ENCODE measurements at places on chromosomes 13 and 19. TPM values are rescaled to one million over a fixed set of nuclear protein-coding genes. Genes with fewer than 3 reads are reported as not detected.

GRCh38 chr13:100464006-100464405 is 124.6 kb downstream of the GGACT start:
- H3K27ac ChIP-seq = no peak overlapping the region
- no peak for DNase-seq
- peaks cover 1% of the 10 kb centered on the region for H3K36me3 ChIP-seq
- peaks cover 5% of the 10 kb centered on the region for H3K4me1 ChIP-seq
- H3K4me3 ChIP-seq = no peak overlapping the region
- no peaks in the 10 kb centered on the region for H3K27me3 ChIP-seq

The UCHL3 gene
- total RNA-seq = 60.8 TPM

The PLPPR3 gene
- 0.56 TPM for total RNA-seq

The CILP2 gene
- total RNA-seq = 0.18 TPM

DNA sequence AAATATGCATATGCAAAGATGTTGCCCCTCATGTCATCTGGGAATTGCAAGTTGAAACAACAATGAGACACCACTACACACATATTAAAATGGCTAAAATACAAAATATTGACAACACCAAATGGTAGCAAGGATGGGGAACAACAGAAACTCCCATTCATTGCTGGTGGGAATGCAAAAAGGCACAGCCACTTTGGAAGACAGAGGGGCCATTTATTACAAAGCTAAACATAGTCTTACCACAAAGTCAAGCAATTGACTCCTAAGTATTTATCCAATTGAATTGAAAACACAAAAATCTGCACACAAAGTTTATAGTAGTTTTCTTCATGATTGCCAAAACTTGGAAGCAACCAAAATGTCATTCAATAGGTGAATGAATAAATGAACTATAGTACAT is 6.1 kb upstream of the SERPINE3 start:
- no peak overlapping the region for H3K4me3 ChIP-seq
- no peak for DNase-seq
- no peak overlapping the region for H3K27ac ChIP-seq
- H3K4me1 ChIP-seq = no peaks in the 10 kb centered on the region
- H3K36me3 ChIP-seq = no peaks in the 10 kb centered on the region

DNA sequence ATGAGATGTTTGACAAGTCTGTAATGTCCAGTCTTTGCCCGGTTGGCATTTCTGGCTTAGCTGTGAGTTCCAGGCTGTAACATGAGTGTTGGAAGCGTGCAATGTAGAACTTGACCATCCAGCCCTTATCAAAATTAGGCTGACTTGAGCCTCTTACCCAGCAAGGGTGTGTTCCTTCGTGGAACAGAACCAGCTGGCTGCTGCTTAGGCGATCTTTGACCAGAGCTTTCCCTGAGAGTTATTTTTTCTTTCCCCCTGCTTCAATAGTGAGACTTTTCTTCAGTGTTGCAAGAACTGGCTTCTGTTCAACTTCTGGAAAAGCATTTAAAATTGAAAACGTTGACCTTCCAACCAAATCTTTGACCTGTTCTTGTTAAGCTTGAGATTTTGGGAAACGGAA is 6.5 kb downstream of the TNFSF13B start:
- H3K36me3 ChIP-seq = no peaks in the 10 kb centered on the region
- H3K27ac ChIP-seq = no peak overlapping the region
- no peak overlapping the region for H3K4me3 ChIP-seq
- no peaks in the 10 kb centered on the region for H3K4me1 ChIP-seq
- no peak for DNase-seq

DNA sequence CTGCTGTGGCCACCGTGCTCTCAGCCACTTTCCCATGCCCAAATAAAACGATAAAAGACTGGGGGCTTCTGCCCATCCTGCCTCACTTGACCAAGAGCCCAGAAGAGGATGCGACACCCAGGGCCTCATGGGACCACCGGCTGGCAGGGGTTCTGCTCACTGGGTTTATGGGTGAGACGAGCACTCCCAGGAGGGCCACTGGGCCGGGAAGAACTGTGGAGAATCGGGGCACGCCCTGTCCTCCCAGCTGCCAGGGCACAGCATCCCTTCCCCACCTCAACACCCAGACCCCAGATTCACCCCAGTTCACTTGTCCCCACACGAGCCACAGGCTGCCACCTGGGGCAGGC is 4.7 kb upstream of the F10 start:
- H3K4me3 ChIP-seq = no peak overlapping the region
- no peaks in the 10 kb centered on the region for H3K36me3 ChIP-seq
- DNase-seq = no peak
- H3K4me1 ChIP-seq = peaks cover 3% of the 10 kb centered on the region
- no peak overlapping the region for H3K27ac ChIP-seq
- peaks cover 8% of the 10 kb centered on the region for H3K27me3 ChIP-seq

The CYP2A6 gene
- not detected for total RNA-seq

GRCh38 chr19:42394751-42395150 is 4.7 kb upstream of the CNFN start:
- no peaks in the 10 kb centered on the region for H3K36me3 ChIP-seq
- peaks cover 29% of the 10 kb centered on the region for H3K27me3 ChIP-seq
- H3K4me1 ChIP-seq = peaks cover 7% of the 10 kb centered on the region
- peak; percentile 10 for DNase-seq
- no peak overlapping the region for H3K4me3 ChIP-seq

The FLT3 gene
- total RNA-seq = not detected

DNA sequence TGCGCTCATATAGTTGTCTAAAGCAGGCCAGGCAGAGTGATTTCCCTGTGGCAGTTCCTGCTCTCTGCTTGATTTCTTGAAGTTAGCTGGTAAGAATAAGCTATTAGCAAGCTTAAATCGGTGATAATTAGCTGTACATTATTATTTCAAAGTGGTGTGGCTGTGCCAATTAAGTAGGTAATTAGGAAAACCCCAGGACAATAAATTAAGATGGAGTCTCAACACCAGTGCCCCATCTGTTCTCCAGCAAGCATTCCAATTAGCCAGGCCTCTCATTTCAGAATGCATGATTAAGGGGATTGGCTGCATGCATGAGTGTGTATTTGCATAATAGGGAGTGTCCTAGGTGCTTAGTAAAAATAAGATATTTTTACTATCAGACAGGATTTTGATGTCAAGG is 342.3 kb downstream of the GPC5 start:
- no peak overlapping the region for H3K27ac ChIP-seq
- no peaks in the 10 kb centered on the region for H3K36me3 ChIP-seq
- H3K4me1 ChIP-seq = no peaks in the 10 kb centered on the region
- no peak for DNase-seq
- H3K4me3 ChIP-seq = no peak overlapping the region
- H3K27me3 ChIP-seq = no peaks in the 10 kb centered on the region

The ADGRE1 gene
- total RNA-seq = not detected

The FARP1 gene
- 57.0 TPM for total RNA-seq

The CDC42EP5 gene
- total RNA-seq = 7.2 TPM

DNA sequence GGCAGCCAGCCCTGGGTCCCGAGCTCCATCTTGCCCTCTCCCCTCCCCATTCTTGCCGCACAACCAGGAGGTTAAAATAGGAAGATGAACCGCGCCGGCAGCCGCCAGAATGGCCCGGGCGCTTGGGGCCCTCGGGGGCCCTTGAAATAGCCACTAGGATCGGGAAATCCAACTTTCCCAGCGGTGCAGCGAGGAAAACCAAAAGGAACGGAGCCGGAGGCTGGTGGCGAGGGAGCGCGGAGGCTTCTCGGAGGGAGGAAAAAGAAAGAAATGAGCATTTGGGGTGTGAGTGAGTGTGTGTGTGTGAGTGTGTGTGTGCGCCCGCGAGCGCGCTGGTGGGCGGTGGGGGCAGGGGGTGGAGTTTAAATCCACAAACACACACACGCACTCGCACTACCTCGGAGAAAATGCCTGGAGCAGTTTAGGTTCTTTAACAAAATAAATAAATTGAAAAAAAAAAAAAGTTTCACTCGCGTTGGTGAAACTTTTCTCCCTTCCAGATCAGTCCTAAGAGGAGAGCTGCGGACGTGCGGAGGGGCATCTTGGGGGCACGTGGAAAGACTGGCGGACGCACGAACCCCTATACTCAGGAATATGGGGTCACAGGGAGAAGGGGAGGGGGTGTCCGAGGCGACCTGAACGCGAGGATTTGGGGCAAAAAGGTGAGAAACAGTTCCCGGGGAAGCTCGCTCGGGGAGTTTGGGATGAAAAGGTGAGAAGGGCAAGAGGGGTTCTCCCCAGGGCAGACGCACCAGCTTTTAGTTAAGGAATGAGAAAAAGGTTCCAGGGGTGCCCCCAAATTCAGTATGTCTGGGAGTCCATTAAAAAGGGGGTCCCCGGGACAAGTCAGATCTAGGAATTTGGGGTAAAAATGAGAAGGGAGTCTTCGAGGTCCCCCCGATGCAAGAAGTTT is 1.3 kb downstream of the RFX2 start:
- no peaks in the 10 kb centered on the region for H3K27me3 ChIP-seq
- peak; percentile 66 for DNase-seq
- peak overlapping the region; percentile 67 for H3K27ac ChIP-seq
- peak overlapping the region; percentile 64 for H3K4me3 ChIP-seq

Measured in IMR-90 (cell line).